ENCODE measurements at places on chromosomes 1 and 21. TPM values are rescaled to one million over a fixed set of nuclear protein-coding genes. Genes with fewer than 3 reads are reported as not detected.

DNA sequence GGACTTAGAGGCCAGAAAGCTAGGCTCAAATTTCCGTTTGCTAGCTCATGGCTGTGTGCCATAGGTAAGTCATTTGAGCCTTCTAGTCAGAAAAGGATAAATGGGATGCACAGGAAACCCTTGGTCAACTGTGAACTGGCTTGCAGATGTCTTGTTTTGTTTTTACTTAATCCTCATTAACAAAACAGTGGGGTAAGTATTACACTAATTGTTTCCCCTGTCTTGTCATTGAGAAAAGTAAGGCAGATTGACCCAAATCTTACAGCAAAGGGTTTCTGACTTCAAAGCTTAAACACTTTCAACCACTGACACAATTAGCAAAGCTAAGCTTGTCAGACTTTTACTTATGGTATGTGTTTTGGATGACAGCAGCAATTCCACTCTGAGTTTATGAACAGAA is 291.3 kb downstream of the NTNG1 start:
- no peak for DNase-seq

- DNase-seq: no peak
Measured at GRCh38 chr1:107835151-107835670, 129.8 kb downstream of the VAV3 start.

Gene KCND3
- total RNA-seq: 6.2 TPM

Gene GRIK3
- total RNA-seq: 0.55 TPM

DNA sequence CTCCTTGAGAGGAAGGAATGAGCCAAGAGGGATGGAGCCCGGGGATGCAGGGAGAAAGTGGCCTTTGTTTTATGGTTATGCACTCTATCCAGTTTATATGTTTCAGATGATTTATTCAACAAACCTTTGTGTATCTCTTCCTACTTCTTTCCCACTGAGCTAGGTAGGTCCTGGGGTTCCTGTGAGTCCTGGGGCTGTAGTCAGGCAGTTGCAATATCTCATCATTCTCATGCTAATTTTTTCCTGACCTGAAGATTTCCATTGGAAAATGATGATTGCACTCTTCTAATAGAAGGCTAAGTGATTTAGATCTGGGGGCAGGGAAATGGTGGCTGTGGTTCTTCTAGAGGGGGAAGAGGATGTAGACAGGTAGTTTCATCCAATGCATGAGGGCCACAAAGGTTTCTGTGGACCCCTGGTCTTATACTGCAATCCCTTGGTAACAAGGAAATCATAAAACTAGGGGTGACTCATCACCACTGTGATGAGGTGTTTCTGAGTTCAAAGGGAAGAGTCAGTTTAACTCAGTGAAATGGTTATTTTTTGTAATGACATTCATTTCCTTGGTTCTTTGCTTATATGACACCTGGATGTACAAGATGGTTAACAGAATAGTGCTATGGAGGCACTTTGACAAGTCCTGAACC is 20.2 kb downstream of the B3GALT5 start:
- no peak for DNase-seq

DNA sequence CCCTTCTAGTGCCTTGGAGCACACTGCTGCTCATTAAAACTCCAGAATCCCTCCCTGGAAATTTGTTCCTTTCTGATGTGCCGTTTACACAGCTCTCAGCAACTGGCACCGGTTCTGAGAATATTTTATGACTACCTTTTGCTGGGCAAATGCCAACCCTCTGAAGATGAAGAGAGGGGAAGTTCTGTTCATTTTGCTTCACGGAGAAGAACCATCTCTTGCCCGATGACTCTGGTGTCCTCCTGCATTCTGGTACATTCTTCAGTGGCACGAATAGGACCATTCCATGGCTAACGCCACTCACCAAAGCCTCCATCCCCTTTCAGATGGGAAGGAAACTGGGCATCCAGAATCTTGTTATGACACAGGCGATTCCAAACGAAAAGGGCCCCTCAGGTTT is 96.2 kb upstream of the SIM2 start:
- DNase-seq: no peak

Gene OLIG2
- total RNA-seq: not detected
